ENCODE measurements at places on chromosomes 6 and 20.

GRCh38 chr20:39751557-39752137 lies 789.5 kb downstream of the DHX35 start:
- no peak for DNase-seq

DNA sequence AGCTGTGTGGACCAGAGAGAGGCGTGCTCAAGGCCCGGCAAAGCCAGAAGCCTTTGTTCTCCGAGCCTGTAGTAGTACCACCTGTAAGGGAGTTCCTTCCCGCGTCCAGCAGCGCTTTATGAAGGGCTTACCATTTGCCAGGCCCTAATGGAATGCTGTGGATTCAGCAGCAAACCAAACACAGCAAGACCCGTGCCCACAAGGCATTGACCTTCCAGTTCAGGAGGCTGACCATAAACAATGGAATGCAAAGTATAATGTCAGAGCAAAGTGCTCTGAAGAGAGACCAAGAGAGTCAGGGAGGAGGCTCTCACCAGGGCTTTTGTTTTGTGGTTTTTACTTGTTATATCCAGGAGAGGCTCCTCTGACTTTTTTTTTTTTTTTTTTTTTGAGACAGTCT lies 209.8 kb downstream of the ZMYND8 start:
- peak; percentile 32 for DNase-seq

DNA sequence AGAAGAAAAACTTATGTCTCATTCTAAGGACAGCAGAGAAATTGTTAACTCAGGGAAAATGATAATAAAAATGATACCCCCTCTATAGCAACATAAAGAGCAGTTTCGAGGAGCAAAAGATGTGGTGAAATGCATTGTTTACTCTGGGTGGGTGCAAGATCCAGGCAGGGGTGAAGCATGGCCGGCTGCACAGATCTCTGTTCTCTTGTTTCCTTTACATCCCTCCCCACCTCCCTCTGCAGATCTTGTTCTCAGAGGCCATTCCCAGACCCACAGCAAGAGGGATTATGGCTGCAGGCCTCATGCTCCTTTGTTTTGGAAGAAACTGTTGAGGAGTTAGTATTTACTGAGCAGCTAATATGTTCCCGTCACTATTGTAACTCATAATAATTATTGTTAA lies 1.8 kb downstream of the BTN3A1 start:
- no peak for DNase-seq

- no peak for DNase-seq
These were observed 1148.3 kb downstream of the EPHA7 start for GRCh38 chr6:92271091-92271490.

DNA sequence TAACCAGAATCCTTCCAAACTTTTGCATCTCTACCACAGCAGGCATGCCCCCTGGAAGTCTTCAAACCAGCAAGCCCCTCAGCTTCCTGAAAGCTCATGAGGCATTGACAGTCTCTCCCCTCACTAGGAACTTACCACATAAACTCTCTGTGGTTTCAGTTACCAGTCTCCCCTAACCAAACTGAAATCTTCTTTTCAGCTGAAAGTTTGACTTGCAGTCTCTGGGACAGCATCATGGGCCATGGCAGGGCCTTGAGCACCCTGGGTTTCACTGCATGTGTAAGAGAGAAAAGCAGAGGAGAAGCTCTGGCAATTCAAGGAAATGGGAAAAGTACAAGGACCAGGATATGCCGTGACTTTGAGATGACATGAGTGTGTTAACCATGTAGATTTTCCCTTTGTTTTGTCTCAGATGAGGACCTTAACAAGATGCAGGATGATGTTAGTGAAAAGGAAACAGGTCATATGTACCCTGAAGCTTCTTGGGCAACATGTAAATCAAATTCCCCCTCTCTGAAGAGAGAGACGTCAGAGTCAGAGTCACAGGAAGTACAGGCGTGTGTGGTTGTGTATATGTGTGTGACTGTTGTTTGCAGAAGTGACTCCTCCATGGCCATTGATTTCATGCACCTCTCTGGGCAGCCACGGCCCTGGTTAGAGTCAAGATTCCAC lies 106.3 kb downstream of the TNFRSF21 start:
- no peak for DNase-seq

- peak; percentile 85 for DNase-seq
These were observed 1.0 kb downstream of the MRPS26 start for GRCh38 chr20:3046677-3047462.

DNA sequence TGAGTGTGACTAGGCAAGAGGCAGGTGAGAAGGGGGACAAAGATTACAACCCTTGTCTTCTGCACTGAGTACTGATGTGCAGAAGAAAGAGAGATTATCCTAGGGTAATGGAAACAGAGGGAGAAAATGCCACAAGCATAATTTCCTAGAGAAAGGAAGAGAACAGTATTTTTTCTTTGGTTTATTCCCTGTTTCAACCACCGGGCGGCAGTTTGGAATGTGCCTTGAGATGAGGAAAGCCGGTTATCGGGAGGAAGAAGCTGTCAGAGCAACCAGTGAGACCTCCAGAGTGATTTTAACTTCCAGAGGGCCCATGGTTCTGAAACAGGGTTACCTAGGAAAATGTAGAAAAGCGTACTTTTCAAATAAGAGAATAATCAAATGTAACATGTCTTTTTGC lies 121.4 kb downstream of the REV3L start:
- DNase-seq, result no peak

GRCh38 chr6:159071843-159072769 lies 27.3 kb upstream of the TAGAP start:
- DNase-seq, result no peak

DNA sequence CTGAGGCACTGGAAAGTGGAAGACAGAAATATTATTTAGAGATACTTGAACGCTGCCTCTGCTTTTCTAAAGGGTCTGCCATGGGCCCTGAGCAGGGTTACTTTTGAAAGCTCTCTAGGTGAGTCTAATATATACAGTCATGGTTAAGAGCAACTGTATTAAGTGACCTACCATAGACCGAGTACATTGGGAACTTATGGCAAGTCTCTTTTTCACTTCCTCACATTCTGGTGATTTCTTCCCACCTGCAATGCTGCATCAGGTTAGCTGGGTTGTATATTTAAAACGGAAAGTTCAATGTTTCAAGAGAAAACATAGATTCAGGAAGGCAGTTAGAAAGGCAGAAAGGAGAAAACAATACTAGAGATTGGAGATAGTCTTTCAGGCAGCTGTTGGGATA lies 154.7 kb downstream of the PHF3 start:
- DNase-seq, result no peak

GRCh38 chr20:56934888-56935287 lies 305.8 kb downstream of the TFAP2C start:
- no peak for DNase-seq

DNA sequence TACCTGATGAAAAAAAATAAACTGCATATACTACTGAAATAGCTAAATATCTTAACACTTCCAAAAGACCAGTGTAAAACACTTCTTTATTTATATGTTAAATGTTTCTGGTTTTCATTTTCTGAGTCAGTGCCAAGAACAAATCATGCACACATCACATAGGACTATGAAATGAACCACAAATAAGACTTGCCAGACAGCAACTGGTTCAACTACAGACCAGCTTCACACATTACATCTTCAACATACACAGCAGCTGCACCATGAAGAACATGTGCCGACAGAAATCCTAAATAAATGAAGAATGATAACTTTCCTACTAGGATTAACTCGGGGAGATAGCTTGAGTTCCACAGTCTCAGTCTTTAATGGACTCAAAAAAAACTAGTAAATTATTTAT lies 168.3 kb upstream of the STXBP5 start:
- no peak for DNase-seq

DNA sequence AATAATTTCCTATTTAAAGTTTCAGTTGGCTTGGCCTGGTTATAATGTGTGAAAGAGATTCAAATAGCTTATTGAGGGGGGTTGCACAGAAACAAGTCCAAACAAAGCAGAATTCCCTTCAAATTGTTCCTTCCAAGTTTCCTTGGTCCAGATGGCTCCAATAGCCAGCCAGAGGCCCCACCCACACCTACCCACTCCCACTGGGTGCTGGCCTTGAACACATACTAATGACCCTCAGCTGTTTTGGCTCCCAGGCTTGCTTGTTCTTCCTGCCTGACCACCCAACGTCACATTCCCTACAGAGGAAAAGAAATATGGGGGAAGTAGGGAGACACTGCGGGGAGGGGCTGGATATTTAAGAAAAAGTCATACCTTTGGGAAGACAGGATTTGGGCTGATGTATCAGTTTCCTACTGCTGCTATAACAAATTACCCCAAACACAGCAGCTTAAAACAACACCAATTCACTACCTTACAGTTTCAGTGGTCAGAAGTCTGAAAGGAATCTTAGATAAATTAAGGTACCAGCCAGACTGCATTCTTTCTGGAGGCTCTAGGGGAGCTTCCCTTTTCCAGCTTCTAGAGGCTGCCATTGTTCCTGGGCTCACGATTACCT lies 95.7 kb downstream of the COL21A1 start:
- DNase-seq, result no peak

- DNase-seq, result no peak
These were observed 42.2 kb upstream of the STXBP5 start for GRCh38 chr6:147161974-147162495.

GRCh38 chr6:130933712-130934200 lies 106.5 kb downstream of the SMLR1 start:
- no peak for DNase-seq

DNA sequence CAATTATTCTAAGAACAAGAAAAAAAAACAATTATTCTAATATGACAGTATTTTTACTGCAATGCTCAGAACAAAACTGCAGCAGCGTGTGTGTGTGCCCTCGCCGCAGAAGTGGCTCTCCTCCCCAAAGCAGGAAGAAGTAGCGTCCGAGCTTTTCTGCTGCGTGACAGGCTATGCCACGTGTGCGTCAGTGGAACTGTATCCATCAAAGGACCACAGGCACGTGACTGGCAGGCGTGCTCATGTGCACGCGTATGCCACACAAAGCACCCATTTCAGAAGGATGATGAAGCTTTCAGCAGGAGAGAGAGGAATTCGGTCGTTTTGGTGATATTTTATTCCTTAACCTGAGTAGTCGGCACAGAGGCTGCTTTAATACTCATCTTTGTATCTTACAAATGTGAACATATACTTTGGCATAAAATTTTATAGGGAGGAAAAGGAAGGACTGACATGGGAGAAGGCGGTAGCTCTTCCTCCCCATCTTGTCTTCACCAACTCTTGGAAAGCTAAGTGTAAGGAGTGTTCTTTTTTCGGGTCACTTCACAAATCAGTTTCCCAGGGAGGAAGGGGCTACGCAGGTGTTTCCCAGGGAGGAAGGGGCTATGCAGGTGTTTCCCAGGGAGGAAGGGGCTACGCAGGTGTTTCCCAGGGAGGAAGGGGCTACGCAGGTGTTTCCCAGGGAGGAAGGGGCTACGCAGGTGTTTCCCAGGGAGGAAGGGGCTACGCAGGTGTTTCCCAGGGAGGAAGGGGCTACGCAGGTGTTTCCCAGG lies 3.4 kb downstream of the TCFL5 start:
- DNase-seq, result no peak

DNA sequence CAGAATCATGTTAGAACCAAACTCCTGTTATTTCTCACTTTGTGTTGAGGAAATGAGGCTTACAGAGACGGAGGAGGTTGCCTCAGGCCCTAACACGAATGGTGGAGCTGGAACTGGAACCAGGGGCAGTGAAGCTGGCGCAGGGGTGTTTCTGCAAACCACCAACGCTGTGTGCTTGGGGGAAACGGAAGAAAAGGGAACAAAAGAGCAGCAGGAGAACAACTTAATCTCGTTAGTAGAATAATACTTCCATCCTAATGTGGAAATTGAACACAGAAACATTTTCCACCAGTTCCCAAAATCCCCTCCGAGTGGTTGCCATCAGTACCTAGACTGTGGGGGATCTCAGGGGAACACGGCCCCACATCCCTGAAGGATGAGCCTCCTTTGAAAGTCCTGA lies 103.4 kb upstream of the FRMD1 start:
- no peak for DNase-seq

DNA sequence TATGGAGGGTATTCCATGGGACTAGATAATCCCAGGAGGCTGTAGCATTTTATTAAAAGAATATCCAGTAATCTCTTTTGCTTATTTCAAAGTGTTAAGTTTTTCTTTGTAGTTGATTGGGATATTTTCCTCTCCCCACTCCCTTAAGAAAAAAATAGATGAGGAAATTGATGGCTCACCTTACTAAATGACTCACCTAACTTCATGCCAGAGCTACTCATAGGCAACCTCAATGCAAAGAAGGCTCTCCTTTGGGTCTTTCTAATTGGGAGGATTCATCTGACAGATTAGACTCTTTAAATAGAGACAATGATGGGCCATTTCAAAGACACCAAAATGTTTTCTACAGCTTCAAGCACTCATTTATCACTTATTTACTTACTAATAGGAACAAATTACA lies 528.5 kb upstream of the BTBD3 start:
- no peak for DNase-seq

DNA sequence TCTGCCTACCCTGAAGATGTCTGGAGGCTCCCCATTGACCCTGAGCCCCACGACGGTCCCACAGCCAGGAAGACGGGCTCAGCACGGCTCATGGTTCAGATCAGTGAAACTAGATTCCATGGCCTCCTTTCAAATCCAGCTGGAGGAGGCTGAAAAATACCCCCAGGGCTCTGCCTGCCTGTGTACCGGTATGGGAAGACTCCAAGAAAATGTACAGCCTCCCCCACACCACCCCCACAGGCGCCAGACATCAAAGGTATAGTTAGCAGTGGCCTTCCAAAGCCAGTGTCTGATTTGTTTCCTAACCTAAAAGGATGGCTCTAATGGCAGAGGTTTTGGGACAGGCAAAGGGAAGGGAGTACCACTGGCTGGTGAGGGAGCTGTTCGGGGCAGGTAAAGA lies 86.2 kb upstream of the SNAP25 start:
- DNase-seq, result no peak

DNA sequence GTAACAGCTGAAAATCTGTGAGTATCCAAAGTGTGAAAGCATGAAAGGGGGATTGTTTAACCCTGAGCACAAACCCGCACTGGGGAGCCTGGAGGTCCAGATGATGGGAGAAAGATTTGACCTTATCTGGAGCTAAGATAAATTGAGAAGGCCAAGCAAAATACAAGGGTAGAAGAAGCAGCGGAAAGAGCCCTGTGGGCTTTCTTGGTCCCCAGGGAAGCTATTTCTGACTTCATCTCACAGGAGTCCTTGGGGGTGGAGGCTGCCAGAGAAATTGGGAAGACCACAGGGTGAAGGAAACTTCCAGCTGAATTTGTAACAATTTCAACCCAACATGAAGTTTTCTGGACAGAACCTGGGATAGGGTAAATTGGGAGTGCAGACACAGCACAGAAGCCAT lies 476.9 kb downstream of the MMUT start:
- DNase-seq, result no peak

GRCh38 chr20:37226889-37227288 lies 34.7 kb downstream of the GHRH start:
- DNase-seq, result no peak

DNA sequence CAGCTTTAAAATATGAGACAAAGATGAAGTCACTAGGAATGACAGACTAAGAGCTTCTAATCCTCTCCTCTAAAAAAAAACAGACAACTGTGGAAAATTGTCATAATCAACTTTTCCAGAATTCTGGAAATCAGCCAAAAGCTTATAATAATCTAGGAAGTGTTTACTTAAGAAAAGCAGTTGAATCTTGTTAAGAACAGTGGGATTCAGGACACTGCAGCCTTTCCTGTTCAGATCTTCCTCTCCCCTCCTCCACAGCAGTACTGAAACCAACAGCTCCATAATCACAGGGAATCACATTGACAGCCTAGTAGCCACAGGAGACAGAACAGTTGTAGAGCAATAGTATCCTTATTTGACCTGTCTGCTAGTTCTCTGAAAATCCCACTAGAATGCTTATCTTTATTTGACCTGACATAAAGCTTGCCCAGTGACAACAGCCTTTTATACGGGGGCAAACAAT lies 41.6 kb downstream of the IBTK start:
- DNase-seq, result no peak
